ENCODE measurements at places on chromosomes 2 and 18.

GRCh38 chr2:65350651-65351056, 81.7 kb downstream of the SPRED2 start:
- no peak for DNase-seq

DNA sequence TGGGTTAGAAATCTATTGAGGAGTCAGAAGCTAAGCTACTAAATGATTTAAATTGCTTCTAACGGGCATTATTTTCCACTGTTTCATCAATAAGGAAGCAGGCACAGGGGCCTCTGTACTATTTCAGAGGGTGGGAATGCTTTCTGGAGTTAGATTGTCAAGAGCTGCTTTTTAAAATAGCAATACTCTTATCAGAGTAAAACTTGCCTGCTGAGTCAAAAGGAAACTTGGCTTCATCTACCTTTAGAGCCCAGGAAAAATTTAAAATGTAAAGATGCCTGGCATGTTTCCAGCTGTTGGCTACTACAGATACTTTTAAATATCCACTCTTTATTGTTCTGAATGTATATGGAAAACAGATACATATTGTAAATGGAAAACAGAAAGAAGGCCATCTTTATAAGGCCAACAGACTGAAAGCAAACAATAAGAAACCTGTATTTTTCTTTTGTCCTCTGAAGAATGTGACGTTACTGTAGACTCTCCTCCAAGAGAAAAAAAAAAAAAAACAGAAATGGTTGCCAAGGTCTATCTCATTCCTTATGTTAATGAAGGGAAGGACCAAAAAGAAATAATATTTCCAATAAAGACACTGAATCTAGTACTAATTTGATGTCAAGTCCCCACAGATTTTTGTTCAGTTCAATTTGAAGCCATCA, 79.1 kb downstream of the FIGN start:
- no peak for DNase-seq

GRCh38 chr2:198483051-198483450, 678.7 kb downstream of the PLCL1 start:
- no peak for DNase-seq

DNA sequence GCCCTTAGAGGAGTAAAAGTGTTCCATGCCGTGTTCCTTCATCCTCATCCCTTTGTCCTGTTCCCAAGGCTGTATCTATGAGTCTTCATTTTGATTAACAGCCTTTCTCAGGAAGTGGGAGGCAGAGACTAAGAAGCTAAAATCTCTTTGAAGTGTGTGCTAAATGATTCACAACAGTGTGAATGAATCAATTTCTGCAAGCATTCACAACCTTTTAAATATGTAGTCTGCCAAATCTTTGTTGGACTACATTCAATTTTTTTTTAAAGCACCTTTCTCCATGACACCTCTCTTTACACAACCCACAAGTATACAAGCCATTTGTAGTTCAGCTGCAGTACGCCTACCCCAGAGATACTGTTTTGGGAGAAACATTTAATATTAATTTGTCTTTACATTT, 408.6 kb upstream of the FANCL start:
- no peak for DNase-seq

DNA sequence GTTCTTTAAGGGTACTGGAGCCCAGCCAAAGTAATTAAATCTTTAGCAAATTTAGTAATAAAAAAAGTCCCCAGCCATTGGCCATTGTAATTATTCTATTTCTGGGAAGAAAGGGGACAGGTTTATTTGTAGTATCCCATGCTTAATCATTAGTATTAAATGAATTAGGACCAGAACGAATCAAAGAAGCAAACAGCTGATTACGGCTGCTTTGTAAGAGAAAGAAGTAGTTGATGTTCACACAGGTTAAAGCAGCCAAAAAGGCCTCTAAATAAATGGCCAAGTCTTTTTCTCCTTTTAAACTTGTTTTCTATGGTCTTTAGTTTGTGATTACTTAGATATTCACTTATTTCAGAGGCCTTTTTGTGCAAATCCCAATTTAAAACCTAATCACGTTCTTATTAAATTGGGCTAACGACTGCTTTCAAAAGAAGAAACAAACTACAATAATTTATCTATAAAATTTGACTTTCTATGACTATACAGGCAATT, 48.6 kb upstream of the DNAH7 start:
- no peak for DNase-seq

- DNase-seq: peak; percentile 57
Observed at GRCh38 chr2:233857511-233858141, 3.3 kb upstream of the HJURP start.

- DNase-seq: peak; percentile 44
Observed at GRCh38 chr18:24402209-24402785, 4.7 kb upstream of the OSBPL1A start.

DNA sequence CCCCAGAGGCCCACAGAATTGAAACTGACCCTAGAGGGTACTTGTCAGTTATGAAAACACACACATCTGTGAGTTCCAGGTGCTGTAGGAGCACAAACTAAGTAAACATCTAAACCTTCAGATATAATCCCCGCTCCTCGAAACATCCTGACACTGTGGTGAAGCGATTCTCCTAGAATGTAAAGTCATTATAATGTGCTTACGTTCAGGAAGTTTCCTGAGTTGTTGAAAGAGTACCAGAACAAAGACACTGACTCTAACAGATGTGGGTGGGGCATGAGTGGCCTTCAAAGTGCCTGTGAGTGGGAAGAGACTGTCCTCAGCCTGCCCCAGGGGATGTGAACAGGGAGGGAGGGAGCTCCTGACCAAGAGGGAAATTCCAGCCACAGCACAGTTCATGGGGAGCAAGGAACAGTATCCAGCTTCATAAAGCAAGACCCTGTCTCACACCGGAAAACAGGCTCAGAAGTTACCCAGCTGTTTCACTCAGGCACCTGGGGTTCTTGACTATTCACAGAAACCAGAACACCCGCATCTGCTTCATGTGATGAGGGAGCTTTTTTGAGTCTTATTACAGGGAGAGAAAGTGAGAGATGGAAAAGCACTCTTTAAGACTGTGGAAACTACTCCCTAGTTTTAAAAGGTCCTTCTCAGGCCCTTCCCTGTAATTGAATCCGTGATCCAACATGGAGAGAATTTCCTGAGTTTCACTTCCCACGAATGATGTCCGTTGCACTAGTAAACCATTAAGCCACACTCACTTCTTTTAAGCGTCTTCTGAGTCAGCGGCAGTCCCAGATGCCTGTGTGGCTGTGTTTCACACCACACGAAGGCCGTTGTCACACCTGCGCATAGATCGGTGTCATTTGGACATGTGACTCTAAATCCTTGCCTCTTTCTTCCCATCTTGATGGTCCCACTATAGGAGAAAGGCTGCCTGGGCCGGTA, 88.6 kb upstream of the EML6 start:
- no peak for DNase-seq

- no peak for DNase-seq
Observed at GRCh38 chr18:41323044-41323443, 632.0 kb upstream of the PIK3C3 start.

DNA sequence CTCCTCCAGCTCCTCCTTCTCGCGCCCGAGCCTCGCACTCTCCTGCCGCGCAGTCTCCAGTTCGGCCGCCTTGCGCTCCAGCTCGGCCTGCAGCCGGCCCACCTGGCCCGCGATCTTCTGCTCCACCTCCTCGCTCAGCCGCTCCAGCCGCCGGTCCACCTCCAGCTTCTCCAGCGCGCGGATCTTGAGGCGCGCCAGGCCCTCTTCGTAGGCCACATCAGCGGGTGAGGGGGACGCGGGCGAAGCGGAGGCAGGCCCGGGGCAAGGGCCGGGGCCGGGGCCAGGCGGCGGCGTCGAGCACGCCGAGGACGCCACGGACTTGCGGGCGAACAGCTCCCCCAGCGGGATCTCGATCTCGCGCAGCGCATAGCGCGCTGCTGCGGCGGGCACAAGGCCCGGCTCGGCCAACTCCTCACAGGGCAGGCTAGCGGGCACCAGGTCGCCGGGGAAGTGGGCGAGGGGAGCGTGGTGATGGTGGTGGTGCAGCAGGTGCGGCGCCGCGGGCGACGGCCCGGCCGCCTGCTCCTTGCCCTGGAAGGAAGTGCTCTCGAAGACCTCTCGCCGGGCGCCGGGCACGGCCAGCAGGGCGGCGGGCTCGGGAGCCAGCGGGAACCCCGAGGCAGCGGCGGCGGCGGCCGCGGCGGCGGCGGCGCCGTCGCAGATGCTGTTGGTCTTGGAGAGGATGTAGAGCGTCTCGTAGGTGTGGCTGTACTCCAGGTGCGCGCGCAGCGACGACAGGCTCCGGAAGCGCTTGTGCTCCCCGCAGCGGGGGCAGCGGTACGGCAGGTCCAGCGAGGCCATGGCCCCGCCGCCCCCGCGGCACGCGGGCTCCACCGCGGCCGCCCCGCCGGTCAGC, 15.2 kb downstream of the FBXO41 start:
- DNase-seq: peak; percentile 44

GRCh38 chr2:53202063-53202462, 565.5 kb upstream of the CHAC2 start:
- DNase-seq: no peak

DNA sequence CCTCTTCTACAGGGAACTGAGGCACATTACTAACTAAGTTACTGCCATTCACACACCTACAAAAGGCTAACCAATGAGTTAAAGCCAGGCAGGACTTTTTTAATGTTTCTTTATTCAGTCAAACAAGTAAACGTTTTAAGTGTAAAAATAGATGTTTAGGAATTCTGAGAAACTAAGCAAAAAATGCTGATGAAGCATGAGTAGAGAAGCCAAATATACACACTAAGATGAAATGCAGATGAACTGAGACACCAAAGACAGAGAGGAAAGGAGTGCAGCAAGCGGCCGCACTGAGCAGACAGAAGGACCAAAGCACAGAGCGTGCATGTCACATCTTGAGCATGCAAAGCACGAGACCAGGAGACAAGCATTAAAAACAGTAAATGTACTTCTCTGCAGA, 17.9 kb downstream of the L3MBTL4 start:
- DNase-seq: no peak

- no peak for DNase-seq
Observed at GRCh38 chr2:152565884-152566727, 151.2 kb downstream of the PRPF40A start.

- DNase-seq: no peak
Observed at GRCh38 chr2:64942693-64943092, 46.5 kb upstream of the SLC1A4 start.

DNA sequence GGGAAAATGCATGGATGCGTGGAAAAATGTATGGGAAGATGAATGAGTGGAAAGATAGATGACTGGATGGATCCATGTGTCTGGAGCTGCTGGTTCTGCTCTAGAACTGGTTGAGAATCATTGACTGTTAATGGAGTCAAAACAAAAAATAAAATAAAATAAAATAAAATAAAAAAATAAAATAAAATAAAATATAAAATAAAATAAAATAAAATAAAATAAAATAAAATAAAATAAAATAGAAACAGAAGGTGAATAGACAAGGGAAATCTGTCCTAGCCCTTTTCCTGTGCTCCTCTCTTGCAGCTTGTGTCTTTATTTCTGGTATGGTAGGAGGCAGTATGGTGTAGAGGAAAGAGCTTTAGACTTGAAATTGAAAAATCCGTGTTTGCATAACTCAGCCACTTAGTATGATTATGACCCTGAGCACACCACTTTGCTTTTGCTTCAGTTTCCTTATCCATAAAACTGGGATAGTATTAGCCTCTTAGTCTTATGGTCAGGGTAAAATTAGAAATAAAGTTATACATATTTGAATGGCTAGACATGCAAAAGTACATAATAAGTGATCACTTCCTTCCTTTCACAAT, 51.0 kb downstream of the PSD4 start:
- no peak for DNase-seq

DNA sequence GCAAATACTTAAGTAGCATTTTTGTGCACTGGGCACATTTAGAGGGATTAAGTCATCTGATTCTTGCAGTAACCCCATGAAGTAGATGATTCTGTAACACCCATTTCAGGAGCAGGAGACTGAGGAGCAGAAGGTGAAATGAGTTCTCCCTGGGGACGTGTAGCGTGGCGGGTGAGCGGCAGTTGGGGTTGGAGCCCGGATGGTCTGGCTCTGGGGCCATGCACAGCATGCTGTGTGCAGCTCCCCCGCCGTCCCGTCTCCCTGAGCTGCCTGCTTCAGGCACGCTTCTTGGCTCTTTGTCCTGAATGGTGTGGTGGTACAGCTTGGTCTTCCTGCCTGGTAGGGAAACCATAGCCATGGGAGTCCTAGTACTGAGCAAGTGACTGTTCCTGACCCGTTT, 32.4 kb downstream of the INPP4A start:
- no peak for DNase-seq

DNA sequence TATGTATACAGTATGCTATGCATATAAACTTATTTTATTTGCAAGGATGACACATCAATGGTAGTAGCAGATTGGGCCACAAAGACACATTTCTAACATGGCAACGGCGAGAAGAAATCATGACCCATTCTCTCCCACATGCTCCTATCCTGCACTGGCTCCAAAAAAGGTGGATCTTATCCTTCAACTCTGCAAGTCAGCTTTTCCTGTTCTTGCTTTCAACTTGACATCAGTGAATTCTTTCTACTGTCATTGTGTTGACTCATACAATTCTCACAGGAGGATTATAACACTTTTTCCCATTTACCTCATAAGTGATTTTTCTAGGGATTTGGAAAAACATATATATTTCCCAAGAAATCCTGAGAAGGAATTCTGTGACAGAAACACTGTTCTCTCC, 53.1 kb downstream of the ACVR1 start:
- DNase-seq: no peak

DNA sequence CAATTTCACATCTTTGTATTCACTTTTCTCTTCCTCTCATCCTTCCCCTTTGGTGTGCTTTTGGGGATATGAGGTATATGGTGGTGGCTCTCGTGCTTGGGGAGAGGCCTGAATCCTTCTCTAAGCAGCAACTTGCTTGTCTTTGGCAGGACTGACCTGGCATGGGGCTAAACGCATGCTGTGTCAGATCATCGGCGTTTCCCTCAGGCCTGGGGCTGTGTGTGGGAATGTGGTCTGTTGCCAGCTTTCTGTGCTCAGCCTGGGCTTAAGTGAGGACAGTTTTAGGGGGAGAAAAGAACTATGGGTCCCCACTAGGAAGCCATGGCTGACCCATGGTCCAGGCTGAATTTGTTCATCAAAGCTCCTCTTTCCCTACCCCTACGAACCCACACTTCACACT, 60.7 kb downstream of the TET3 start:
- no peak for DNase-seq

DNA sequence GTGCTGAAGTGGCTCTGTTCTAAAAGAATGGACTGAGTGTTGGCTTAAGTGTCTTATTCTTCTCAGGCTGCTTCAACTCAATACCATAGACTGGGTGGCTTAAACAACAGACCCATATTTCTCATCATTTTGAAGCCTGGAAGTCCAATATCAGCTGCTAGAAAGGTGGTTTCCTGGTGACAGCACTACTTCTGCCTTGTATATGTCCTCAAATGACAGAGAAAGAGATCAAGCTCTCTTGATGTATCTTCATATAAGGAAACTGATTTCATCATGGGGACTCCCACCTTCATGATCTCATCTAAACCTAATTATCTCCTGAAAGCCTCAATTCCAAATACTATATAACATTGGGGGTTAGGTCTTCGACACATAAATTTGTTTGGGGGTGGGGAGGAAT, 449.7 kb upstream of the DSEL start:
- DNase-seq: no peak

DNA sequence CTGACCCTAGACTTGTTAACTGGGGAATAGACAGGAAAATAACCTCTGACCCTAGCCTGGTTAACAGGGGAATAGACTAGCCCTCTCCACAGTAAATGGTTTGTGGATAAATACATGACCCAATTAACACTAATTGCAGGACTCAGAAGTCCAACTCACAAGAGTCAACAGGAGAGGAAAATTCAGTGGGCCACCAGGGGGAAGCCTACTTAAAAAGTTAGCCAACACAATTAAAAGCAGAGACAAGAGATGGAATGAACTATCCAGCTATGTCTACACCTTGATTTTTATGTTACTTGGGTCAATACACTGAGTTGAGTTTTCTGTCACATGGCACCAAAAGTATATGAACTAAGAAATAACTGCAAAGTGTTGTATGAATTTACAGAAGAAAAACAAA, 158.8 kb upstream of the SLC39A10 start:
- peak; percentile 34 for DNase-seq

All from endothelial cell (in vitro differentiated cells).